ENCODE measurements at places on chromosomes 3 and 15.
A peak's percentile ranks its signal among the peaks of the same experiment; 100 is the strongest.

GRCh38 chr15:25088261-25088790 is 133.5 kb downstream of the SNRPN start:
- DNase-seq: no peak

DNA sequence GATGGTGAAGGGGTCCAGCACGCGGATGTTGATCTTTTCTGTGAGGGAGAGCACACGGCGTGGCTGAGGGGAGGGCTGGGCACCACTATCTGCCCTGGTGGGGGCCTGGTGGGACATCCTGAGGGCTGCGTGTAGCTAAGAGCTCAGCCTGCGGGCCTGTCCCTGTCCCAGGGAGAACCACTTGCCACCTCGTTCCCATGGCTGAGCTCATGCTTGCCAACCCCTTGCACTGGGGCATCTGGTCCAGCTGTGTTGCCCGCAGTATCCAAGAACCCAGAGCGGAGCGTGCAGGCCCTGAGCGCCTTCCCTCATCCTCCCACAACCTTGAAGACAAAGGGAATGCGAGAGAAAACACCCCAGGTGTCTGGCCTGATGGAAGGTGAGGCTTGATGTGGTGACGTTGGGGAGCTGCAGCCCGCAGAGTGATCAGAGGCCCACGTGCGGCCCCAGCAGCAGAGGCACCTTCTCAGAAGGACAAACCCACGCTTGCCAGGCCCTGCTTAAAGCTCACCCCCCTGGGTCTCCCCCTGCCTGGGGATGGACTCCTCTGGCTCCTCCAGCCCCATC is 28.9 kb downstream of the TKT start:
- no peak for DNase-seq

GRCh38 chr3:134600685-134601463 is 49.9 kb downstream of the KY start:
- peak; percentile 60 for DNase-seq

- DNase-seq: no peak
These were observed 264.2 kb downstream of the NFKBIZ start for GRCh38 chr3:102113421-102114041.

GRCh38 chr15:48674876-48675275 is 29.4 kb upstream of the FBN1 start:
- DNase-seq: peak; percentile 85

- DNase-seq: no peak
These were observed 35.1 kb upstream of the SPTBN5 start for GRCh38 chr15:41928637-41929620.

GRCh38 chr3:125125821-125126245 is 70.0 kb upstream of the HEG1 start:
- peak; percentile 100 for DNase-seq

DNA sequence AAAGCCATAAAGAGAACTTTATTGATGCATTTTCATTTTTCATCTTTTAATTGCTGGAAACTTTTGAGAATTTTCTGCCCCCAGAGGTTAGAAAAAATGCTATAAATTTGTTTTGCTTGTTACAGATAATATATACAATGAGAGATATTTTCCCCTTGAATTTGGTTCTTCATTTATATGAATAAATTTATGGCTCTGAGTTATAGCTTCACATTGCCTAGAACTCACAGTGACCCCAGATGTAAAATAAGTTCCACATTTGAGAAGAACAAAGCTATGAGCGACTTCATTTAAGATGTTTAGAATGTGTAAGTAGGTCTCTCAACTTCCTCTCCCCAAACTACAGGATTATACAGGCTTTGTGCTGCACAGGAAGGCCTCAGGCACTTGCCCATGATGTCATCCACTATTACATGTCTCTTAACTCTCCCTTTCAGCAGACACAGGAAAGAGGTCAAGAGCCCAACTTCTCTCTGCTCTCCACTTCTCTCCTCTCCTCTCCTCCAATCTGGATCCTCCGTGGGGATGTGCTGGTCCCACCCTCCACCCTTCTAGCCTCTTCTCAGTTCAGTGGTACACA is 92.8 kb downstream of the DUT start:
- DNase-seq: peak; percentile 27

- DNase-seq: no peak
These were observed 775 bp downstream of the CCNDBP1 start for GRCh38 chr15:43186003-43186353.

GRCh38 chr3:47113669-47114365 is 50.1 kb downstream of the SETD2 start:
- DNase-seq: peak; percentile 92

- DNase-seq: peak; percentile 95
These were observed 98.4 kb downstream of the ECT2 start for GRCh38 chr3:172848910-172849309.

DNA sequence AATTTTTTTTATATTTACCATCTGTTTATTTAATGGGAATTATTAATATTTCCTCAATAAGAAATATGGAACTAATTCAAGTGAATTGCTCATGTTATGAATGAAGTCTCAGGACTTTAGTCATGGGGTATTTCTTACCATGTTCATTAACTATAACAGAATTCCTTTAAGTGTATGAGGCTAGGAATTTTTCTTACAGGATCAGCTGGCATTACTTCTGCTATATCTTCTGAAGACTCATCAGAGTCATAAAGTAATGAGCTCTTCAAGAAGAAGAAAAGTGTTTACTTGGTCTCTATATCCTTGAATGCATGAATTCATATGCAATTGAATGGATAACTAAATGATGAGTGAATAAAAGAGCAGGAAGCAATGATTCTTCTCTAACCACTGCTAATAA is 486.8 kb upstream of the THBS1 start:
- peak; percentile 62 for DNase-seq

DNA sequence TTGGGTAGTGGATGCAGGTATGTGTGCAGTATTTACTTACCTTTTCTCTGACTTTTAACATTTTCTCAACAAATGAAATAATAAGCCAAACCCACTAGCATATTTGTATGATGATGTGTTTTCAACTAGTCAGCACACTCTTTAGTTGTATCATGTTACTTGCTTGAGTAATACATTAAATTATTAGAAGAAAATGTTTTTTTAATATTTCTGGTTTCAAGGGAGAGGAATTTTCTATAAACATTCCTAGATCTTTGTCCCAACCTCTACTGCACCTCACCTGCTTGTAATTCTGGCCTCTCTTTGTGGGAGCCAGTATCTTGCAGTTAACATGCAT is 161.8 kb upstream of the CBLB start:
- DNase-seq: peak; percentile 58

- DNase-seq: no peak
These were observed 72.3 kb downstream of the FGF12 start for GRCh38 chr3:192655040-192655439.

- peak; percentile 85 for DNase-seq
These were observed 12.5 kb upstream of the MORF4L1 start for GRCh38 chr15:78859971-78860719.

Data from fibroblast of skin of right quadriceps (primary cell).